DMS79 (cell line): ENCODE measurements at places on chromosomes 12 and 14.

GRCh38 chr12:54277823-54278276, 2.1 kb downstream of the CBX5 start:
- no peak for DNase-seq

GRCh38 chr12:13961971-13962370, 19.4 kb downstream of the GRIN2B start:
- DNase-seq, result no peak

DNA sequence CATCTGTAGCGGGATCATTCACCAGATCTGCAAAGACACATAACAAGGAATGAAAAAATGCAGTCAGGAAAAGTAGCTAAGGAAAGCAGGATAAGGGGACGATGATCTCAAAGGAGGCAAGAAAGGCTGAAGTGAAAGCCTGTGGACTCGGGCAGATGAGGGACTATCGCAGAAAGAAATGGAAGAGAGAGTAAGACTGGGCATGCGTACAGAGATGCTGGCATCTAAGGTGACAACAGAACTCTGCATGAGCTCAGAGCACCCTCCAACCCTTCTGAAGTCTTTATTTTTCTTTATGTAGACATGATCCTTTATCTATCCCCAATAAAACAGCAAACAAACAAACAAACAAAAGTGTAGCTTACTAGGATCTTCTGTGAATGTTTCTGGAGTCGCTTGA, 7.2 kb downstream of the MFAP5 start:
- DNase-seq, result no peak

- no peak for DNase-seq
These were observed 6.0 kb upstream of the KRT71 start for GRCh38 chr12:52558781-52559445.

DNA sequence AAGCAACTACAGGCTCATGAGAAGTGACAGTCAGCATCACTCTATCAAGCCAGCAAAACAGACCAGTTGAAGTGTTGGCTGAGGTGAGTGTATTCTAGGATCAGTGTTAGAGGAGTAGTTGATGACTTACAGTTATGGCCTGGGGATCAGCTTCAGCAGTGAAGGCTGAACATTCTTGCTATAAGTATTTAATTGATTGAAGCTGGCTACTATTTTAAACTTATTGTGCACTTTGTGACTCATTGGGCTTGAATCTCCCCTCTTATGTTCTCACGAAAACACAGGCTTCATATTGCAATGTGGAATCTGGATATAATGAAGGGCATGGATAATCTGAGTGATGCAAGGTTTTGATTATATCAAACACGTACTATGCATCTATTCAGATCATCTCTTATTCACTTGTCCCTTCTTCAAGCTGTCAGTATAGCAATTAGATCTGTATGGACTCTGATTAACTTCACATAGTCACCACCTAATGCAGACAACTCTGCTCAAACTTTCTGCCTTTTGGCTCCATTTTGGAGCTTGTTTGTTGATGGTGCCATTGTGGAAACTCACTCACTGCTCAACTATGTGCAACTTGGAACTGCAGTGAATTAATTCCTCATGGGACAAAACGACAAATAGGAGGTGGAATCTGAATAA, 309.2 kb downstream of the SLC16A7 start:
- no peak for DNase-seq
